ENCODE measurements at places on chromosomes 5 and 9.

DNA sequence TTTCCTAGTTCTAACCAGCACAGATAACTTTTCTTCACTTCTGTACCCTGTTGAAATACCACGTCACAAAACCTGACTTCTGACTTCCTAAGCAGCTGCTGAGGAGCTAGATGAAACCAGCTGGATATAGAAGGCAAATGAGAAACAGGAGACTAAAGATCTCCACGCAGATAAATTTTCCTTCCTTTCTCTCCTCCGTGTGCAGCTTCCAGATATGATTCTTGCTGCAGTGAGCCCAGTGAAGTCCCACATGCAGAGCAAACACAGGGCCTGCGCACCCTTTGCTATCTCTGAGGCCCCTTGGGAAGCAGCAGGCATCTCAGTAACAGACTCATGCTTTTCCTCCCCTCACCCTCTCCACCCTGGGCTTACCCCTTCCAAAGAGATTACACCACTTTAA, 1638.3 kb downstream of the MAT2B start:
- DNase-seq, result no peak

GRCh38 chr5:18032744-18033143, 398.5 kb downstream of the TAF11L14 start:
- DNase-seq, result no peak

GRCh38 chr9:105475302-105475701, 27.5 kb downstream of the FSD1L start:
- peak; percentile 33 for DNase-seq

GRCh38 chr5:139386050-139386438, 2.9 kb upstream of the SLC23A1 start:
- DNase-seq, result no peak

Data from A172 (cell line).